ENCODE measurements at places on chromosomes 13 and 19.

- no peak for DNase-seq
These were observed 5.3 kb upstream of the CFAP97D2 start for GRCh38 chr13:114173745-114174144.

GRCh38 chr13:112261924-112262323 lies 114.2 kb upstream of the SPACA7 start:
- DNase-seq: no peak

DNA sequence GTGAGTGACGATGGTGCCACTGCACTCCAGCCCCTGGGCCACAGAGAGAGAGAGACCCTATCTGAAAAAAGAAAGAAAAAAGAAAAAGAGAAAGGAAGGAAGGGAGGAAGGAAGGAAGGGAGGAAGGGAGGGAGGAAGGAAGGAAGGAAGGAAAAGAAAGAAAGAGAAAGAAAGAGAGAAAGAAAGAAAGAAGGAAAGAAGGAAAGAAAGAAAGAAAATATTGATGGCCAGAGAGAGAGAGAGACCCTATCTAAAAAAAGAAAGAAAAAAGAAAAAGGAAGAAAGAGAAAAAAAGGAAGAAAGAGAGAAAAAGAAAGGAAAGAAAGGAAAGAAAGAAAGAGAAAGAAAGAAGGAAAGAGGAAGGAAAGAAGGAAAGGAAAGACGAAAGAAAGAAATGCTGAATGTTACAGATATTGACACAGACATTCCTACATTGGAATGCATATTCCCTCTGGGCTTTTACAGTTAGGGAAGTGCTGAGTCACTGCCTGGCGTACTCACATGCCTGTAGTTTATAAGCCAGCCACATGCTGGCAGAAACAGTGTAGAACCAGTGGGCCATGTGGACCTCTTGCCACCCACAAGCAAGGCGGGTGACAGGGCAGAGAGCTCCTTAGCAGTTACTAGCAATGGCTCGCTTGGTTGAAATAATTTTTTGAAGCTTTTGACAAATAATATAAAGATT lies 34.6 kb upstream of the SLC46A3 start:
- DNase-seq: no peak

DNA sequence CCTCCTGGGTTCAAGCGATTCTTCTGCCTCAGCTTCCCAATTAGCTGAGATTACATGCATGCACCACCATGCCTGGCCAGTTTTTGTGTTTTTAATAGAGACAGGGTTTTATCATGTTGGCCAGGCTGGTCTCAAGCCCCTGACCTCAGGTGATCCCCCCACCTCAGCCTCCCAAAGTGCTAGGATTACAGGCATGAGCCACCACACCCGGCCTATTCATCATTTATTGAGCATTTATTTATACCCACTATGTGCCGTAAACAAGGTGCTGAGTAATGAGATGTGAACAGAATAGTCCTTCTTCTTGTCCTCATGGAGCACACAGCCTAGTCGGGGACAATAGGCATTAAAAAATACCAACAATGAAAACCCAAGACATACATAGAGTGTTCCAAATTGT lies 25.6 kb downstream of the ACTN4 start:
- no peak for DNase-seq

DNA sequence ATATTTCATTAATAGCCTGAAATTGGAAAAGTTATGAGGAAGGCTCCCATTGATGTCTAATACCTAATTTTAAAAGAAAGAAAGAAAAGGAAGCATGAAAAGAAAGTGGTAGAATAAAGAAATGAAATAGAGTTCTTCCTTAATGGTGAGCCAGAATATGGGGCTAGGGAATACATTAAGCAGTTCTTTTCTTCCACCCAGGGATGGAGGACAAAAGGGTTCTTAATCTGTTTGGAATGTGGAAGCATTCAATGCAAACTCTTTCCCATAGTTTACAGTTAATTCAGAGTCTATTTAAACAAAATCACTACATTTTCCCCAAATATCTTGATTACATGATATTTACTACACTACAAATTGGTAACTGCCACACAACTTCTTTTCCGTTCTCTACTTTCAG lies 18.4 kb upstream of the ZMYM2 start:
- no peak for DNase-seq

DNA sequence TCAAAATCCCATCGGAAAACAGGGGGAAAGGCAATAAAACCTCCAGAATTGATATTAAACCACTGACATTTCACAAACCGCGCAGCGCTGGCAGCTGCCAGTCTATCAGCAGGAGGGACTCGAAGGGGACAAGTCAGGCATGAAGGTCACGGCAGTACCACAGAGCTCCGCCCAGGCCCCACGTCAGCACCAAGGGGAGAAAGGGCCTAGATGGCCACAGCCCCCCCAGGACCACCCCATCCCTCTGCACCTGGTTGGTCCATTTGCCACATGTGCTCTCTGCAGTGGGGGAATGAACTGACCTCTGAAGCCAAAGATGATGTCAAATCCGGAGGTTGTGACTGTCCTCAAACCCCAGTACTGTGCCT lies 9.5 kb upstream of the VSTM2B start:
- DNase-seq: peak; percentile 41

- DNase-seq: no peak
These were observed 36.2 kb downstream of the RFX2 start for GRCh38 chr19:6073858-6074708.

DNA sequence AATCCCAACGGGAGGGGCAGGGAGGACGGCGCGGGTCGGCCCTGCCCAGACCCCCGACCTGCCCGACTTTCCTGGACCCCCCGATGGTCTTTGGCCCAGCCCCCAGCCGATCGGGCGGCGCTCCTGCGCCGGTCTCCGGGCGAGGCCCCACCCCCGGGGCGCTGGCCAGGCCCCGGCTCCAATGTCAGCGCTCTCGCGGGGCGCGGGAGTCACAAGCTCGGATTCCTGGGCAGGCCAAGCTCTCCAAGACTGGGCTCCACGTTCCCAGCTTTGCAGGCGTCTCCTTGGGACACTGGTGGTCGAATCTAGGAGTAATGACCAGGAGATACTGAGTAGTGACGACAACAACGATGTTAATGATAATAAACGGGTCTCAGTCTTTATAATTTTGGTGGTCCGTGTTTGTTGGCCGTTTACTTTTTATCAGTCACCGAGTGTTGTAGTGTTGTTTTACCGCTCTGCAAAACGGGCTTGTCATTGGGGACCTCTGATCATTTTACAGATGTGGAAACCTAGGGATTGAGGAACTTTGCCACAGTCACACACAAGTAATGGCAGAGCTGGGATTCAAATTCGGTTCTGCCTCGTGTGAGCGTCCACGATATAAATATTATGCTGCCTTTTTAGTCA lies 545 bp downstream of the RAD23A start:
- peak; percentile 90 for DNase-seq

DNA sequence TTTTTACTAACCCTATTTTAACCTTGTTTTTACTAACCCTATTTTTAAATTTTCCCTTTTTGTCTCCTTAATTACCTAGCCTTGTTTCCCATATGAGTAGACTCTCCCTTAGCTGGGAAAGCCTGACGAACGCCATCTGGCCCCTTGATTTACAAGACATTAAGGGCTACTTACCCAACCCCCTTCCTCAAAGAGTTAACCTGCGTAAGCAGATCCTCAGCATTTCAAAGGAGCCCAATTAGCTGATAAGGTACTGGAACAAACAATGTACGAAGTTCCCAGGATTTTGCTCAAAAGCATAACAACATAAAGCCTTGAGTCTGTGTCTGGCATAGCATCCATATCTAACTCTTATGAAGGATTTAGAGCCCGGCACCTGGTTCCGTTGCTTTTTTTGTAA lies 4.7 kb upstream of the MVB12A start:
- DNase-seq: no peak

DNA sequence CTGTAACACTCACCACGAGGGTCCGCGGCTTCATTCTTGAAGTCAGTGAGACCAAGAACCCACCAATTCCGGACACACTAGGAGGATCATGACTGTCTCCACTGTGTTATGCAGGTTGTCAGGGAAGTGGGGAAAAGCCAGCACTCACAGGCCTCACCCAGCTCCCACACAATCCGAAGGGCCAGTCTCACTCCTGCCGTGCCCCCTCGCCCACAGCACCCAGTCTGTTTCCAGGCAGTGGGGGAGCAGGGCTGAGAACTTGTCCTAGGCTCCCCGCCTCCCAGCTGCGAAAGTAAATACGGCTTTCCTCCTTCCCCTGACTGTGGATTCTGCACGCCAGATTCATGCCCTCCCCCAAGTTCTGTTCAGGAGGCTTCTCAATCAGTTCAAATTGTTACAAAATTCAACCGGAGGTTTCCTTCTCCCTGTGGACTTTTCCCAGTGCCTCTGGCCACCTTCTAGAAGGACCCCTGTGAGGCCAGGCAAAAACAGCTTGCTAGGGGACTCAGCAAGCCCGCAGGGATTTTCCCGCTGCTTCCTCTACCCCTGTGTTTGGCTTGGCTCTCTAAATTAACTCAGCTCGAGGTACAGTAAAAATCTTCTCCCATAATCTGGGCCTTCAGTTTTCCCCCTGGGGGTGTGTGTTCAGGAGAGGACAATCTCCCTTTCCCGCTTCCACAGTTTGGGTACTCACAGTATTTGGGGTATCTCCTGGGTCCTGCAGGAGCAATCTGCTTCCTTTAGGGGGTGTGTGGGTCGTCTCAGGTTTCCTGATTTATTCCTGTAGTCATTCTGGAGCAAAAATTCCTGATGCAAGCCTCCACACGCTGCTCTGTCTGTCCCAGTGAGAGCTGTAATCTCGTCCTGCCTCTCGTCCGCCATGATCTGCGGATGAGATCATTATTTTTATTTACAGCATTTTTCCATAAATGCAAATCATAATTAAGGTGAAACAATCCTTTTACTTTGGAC lies 899.8 kb downstream of the GPC5 start:
- no peak for DNase-seq

- DNase-seq: peak; percentile 73
These were observed 20.5 kb upstream of the SLC7A10 start for GRCh38 chr19:33245948-33246708.

GRCh38 chr13:110685305-110686020 lies 20.5 kb downstream of the CARS2 start:
- peak; percentile 17 for DNase-seq

DNA sequence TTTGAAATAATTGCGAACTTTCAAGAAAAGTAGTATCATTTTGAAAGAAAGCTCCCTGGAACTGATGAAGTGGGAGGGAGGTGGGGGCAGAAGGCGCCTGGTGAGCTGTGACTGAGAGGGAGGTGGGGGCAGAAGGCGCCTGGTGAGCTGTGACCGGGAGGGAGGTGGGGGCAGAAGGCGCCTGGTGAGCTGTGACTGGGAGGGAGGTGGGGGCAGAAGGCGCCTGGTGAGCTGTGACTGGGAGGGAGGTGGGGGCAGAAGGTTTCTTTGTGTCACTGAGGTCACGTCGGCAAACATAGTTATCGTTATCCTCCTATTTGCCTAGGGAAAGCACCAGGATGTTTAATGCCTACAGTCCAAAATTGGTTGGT lies 24.2 kb downstream of the C2CD4C start:
- peak; percentile 37 for DNase-seq

DNA sequence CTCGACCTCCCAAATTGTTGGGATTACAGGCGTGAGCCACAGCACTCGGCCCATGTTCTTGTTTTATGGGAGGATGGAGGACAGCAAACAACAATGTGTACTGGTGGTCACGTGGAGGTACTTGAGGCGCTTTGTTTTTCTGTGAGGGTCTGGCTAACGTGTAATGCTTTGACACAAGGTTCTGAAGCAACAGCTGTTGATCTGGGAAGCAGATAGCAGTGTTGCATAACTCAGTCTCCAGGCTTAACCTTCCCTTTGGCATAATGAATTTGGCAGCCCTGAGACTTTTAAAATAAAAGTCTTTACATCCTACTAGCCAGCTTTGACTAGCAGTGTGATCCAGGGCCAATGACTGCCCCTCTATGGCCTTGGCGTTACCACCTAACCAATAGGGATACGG lies 6.9 kb upstream of the ZNF580 start:
- DNase-seq: no peak

GRCh38 chr13:33114146-33114545 lies 97.9 kb downstream of the KL start:
- DNase-seq: no peak

GRCh38 chr13:50908371-50908770 lies 1.2 kb upstream of the RNASEH2B start:
- DNase-seq: no peak

DNA sequence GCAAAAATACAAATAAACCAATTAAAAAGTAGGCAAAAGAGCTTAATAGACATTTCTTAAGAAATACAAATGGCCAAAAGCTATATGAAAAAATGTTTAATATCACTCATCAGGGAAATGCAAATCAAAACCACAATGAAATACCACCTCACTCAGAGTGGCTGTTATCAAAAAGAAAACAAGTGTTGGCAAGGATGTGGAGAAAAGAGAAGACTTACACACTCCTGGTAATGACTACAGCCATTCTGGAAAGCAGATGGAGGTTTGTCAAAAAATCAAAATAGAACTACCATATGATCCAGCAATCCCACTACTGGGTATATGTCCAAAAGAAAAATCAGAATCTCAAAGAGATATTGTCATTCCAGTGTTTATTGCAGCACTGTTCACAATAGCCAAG lies 223.5 kb upstream of the SLC10A2 start:
- no peak for DNase-seq

DNA sequence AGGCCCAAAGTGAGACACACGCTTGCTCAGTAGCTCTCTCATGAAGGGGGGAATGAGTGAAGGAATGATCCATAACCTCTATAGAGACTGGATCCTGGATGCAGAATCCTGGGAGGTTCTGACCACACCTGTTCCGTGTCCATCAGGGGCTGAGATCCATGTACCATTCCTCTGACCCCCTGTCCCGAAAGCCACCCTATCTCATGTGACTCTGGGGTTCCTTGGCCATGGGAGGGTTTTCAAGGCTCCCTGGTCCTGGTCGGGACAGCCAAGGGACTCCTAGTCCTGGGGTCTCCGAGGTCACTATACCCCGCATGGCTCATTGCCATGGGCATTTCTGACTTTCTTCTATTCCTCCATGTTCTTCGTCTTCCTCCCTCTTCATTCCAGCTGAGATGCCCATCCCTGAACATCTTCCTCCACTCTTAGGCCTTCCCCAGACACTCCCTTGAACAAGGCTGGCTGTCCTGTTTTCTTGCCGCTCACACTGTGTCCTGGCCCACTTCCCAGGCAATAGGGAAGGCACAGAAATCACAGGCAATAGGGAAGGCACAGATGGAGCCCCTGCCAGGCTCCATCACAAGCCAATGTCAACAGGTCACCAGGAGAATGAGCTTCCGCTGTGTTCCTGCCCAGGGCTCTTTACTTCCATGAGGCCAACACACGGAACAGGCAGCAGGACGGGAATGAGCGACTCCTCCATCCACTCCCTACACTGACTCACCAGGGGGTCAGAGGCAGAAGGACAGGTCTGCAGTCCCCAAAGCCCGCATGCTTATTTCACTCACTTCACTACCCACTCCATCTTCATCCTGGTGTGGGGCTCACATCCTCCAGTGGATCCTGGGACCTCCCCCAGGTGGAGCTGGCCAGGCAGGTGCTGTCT lies 3.2 kb downstream of the CEACAM5 start:
- DNase-seq: no peak

Data from spleen (tissue), 13 donors.